ENCODE measurements at places on chromosomes 12 and 14. TPM values are rescaled to one million over a fixed set of nuclear protein-coding genes. Genes with fewer than 3 reads are reported as not detected.

Gene PRH2
- total RNA-seq = not detected

DNA sequence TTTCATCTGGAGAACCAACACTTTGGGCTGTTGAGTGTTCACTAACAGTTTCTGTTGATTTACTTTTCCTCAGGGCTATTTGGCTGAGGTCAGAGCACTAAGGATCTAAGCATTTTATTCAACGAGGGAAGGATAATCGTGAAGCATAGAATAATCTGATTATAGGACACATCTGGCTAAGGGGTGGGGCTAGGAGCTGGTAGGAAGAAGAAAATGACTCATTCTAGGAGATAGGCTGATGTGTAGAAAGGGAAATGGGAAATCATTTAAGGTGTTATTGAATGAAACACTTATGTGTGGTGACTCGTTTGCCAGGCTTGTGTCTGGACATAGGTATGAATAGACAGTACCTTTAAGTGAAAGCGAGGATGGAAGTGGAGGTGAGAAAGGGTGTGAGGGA, 167.2 kb downstream of the ETNK1 start:
- no peak for DNase-seq

- no peak for DNase-seq
These were observed 11.5 kb downstream of the CHGA start for GRCh38 chr14:92934196-92935085.

DNA sequence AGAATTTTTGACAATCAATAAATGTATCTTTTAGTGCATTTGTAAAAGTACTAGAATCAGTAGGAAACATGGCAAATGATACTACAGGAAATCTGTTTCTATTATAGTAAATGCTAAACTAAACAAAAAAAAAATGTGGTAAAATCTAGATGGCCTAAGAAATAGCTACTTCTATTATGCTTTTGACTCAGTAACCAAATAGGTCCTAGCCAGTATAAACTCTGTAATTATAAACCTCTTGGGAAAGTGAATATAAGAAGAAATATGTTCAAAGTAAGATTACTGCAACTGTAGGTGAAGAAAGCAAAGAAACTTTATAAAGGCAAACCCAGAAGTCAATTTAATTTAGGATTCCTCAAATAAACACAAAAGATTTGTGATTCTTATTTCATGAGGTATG, 581.2 kb downstream of the LRFN5 start:
- no peak for DNase-seq

- DNase-seq = no peak
These were observed 197.9 kb downstream of the PCNX1 start for GRCh38 chr14:71105177-71105576.

DNA sequence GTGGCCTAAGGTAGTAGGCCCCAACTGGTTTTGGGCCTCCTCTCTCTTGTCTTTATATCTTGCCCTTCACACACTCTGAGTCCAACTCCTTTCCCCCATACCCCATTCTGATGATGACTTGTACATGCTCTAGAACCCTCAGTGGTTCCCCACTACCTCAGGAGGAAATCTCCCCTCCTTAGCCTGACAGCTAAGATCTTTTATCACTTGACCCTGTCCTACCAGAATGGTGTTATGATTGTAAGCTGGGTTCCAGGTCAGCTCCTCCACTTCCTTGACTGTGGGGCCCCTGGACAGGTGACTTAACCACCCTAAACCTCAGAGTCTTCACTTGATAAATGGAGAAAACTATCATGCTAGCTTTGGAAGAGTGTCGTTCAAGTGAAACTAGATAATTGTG, 9.4 kb upstream of the MYL2 start:
- no peak for DNase-seq

DNA sequence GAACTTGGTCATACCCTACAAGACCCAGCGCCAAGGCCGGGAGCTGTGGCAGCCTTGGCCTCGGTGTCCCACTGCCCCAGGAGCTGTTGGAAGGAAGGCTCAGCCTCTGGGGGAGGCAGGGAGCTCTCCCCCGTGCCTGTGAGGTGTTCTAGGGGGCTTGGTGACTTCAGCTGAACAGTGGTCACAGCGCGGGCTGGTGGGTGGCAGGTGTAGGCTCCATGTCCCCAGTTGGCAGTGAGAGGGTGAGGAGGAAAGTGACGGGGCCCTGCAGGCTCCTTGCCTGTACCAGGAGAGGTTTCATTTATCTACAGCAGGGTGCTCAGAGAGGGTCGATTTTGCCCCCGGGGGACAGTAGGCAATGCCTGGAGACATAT, 47.5 kb downstream of the DLK1 start:
- DNase-seq = no peak

DNA sequence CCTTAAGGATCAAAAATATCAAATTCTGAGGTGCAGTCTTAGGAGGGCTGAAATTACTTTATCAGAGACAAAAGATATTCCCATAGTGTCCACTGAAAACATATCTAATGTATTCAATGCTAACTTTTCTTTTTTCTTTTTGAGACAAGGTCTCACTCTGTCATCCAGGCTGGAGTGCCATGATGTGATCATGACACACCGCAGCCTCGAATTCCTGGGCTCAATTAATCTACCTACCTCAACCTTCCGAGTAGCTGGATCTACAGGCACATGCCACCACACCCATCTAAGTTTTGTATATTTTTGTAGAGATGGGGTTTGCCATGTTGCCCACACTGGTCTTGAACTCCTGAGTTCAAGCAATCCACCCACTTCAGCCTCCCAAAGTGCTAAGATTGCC, 68.3 kb downstream of the ZC3H14 start:
- DNase-seq = no peak

DNA sequence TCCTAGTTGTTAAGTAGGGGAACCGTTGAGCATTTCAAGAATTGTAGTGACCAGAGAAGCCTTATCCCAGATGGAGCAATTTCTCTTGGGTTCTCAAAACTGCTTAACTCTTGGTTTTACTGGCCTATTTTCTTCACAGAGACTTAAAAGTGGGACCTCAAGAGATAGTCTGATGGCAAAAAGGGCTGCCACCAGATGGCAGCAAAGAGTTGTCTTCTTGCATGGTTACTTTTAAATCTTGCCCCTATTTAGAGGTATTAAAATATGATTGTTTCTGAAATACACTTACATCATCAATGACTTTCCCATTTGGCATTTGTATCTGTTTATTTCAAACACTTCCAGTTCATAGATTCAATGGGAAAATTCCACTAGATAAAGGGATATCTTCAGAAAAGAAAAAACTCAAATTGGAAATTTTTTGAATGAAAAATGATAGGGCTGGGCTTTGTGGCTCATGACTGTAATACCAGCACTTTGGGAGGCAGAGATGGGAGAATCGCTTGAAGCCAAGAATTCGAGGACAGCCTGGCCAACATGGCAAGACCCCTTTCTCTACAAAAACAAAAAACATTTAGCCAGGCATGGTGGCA, 69.9 kb upstream of the CNTN1 start:
- peak; percentile 84 for DNase-seq

- DNase-seq = no peak
These were observed 103.6 kb downstream of the SSPN start for GRCh38 chr12:26298785-26299621.

- no peak for DNase-seq
These were observed 26.8 kb downstream of the RFLNA start for GRCh38 chr12:124321556-124322270.

DNA sequence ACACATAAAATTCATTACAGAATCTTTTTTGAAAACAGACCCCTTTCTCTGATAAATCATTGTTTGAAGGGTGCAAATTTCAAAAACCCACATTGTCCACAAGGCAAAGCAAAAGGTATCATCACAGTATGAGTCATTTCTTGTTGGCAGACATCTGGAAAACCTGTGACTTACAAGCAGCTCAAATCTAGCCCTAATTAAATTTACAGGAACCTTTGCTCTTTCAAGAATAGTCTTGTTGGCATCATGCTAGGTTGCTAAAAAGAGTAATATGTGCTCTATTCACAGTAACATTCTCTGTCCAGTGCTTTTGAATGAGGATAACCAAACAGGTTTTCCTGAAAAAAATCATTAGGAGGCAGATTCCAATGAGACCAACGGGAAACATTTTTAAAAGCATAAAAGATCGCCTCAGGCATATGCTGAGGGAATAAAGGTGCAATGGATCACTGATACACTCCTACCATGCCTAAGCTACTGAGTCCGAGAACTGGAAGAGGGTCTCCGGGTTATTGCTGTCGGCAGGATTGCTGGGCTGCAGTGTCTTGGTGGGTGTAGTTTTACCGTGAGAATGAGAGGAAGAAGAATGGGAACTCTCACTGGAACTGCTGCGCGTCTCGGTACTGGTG, 55.5 kb upstream of the TTC7B start:
- no peak for DNase-seq

DNA sequence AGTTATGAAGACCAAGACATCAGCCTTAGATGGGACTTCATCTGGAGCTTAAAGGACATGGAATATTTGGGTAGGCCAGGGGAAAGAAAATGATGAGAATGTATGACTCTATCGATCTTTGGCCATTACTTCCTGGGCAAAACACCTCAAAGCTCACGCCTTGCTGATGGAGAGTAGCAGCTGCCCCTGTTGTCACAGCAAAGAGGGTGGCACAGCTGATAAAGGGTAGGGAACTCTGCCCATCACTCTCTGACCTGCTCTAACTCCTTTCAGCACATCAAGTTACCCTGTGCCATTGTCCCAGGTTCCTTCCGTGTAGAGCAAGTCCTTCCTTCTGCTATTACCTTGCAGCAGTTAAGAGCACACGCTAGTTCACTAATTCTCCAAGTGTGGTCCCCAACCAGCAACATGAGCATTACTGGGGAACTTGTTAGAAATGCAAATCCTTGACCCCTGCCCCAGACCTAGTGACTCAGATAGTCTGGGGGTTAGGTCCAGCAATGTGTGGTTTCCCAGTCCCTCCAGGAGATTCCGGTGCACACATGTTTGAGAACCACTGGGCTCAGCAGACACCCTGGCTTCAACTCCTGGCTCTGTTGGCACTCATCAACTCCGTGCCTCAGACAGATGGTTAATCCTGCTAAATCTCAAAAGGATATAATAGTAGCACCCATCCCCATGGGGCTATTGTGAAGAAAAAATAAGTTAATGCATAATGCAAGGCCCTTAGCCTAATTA, 93.7 kb upstream of the EEA1 start:
- no peak for DNase-seq

- no peak for DNase-seq
These were observed 5.9 kb downstream of the NXPH4 start for GRCh38 chr12:57222286-57223190.

DNA sequence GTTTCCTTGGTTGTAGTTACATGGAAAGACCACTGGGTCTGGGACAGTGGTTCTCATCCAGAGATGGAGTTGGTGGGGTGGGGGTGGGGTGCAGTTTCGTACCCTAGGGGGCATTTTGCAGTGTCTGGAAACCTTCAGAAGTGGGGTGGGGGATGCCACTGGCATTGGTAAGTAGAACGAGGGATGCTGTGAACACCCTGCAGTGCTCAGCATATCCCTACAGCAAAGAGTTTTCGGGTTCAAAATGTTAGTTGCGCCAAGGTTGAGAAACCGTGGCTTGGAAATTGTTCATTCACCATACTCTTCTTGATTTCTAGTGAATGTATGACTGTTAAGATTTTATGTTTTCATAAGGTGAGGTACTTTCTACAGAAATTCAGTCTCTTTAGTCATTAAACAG, 28.7 kb downstream of the TRAF3 start:
- DNase-seq = no peak

DNA sequence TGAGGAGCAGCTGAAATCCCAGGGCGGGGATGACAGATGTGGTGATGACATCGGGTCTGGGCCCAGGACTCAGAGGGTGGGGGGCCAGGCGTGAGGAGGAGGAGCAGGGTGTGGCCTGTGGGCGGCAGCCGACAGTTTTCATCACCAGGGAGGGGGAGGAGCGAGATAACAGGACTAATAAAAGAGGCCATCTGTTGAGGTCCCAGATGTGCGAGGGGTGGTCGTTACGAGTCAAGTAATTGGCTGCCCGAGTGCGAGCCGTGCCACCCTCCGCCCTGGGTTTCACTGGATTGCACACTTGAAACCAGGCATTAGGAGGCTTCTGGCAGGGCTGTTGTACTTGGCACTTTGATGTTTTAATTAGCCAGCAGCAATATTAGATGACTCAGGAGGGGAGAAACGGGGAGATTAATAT, 67.2 kb downstream of the NOS1 start:
- DNase-seq = no peak
